Neural progenitor cell (in vitro differentiated cells): ENCODE measurements at places on chromosomes 1 and 21. TPM values are rescaled to one million over a fixed set of nuclear protein-coding genes. Genes with fewer than 3 reads are reported as not detected.

GRCh38 chr1:203480525-203481084, 5.0 kb downstream of the PRELP start:
- DNase-seq: no peak
- no peaks in the 10 kb centered on the region for H3K36me3 ChIP-seq
- H3K4me1 ChIP-seq: peaks cover 26% of the 10 kb centered on the region
- no peak overlapping the region for H3K27ac ChIP-seq
- H3K4me3 ChIP-seq: no peak overlapping the region
- H3K27me3 ChIP-seq: no peaks in the 10 kb centered on the region

- no peak overlapping the region for H3K27ac ChIP-seq
- no peaks in the 10 kb centered on the region for H3K27me3 ChIP-seq
- no peak for DNase-seq
- no peak overlapping the region for H3K4me3 ChIP-seq
- no peaks in the 10 kb centered on the region for H3K4me1 ChIP-seq
Observed at GRCh38 chr1:60162936-60163335, 89.4 kb upstream of the C1orf87 start.

Gene FRRS1
- total RNA-seq: 4.3 and 5.1 TPM in 2 replicates

Gene SERPINC1
- total RNA-seq: not detected in 2 replicates

GRCh38 chr1:29703596-29704370, 467.5 kb downstream of the PTPRU start:
- H3K36me3 ChIP-seq: no peaks in the 10 kb centered on the region
- no peaks in the 10 kb centered on the region for H3K27me3 ChIP-seq
- H3K4me3 ChIP-seq: peak overlapping the region; percentile 3
- DNase-seq: peak; percentile 73
- H3K4me1 ChIP-seq: peaks cover 27% of the 10 kb centered on the region

- no peak overlapping the region for H3K4me3 ChIP-seq
- no peaks in the 10 kb centered on the region for H3K36me3 ChIP-seq
- no peaks in the 10 kb centered on the region for H3K27me3 ChIP-seq
- H3K27ac ChIP-seq: no peak overlapping the region
- no peak for DNase-seq
Observed at GRCh38 chr1:72690871-72691270, 408.5 kb upstream of the NEGR1 start.

DNA sequence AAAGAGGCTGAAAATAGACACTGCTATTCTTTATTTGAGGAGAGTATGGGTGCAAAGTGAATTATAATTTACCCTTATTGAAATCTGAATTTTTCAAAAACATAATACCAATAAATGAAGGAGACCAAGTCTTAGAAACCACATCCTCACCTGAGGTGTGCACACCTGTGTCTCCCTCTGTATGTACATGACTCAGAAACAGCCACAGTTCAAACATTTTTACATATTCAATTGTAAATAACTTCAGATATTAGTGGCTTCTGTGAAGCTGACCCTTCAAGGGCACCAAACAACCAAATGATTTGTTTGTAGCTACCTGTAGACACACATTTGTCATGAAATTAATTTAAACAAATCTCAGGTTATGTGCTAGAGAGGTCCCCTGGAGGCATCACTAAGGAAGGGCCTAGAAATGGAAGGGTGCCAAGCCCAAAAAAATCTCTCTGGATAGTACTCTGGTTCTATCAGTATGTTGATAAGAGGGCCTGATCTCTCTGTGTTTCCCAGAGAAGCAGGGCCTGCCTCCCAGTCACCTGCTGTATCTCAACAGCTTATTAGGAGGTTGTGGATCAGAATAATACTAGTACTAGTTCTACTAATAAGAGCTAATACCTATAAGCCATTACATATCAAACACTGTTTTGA, 28.1 kb downstream of the ERI3 start:
- peaks cover 2% of the 10 kb centered on the region for H3K4me1 ChIP-seq
- DNase-seq: no peak
- H3K27me3 ChIP-seq: no peaks in the 10 kb centered on the region

DNA sequence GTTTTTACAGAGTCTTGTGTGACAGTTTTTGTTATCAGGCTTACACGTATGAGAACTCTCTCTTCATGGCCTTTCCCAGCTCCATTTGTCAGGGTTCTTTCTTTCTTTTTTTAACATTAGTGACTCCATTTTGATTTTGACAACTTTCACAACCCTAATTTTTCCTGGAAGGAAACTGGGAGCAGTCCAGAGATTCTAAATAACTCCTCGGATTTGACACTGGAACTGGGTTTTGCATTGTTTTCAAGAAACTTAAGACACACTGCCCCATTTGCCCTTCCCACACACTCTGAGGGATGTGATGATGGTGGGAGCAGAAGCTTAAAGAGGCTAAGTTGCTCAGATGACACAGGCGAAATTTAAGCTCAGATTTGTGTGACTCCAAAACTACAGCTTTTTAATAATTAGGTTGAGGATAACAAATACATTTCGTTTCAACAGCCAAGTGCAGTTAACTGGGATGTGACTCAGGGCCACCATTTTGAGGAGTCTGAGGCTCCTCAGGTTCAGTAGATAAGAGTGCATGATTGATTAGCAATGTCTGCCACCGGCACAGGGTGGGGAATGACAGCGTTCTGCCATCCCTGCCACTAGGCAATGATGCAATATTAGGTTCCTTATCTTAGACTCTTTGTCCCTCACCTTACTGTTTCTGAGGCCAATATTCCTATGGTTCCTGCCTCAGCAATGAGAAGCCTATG, 95.1 kb upstream of the ATP1A1 start:
- H3K4me1 ChIP-seq: peaks cover 19% of the 10 kb centered on the region
- H3K27ac ChIP-seq: no peak overlapping the region
- no peak for DNase-seq
- H3K36me3 ChIP-seq: no peaks in the 10 kb centered on the region
- H3K27me3 ChIP-seq: no peaks in the 10 kb centered on the region

GRCh38 chr1:171869097-171869496, 27.8 kb downstream of the DNM3 start:
- H3K36me3 ChIP-seq: no peaks in the 10 kb centered on the region
- H3K27me3 ChIP-seq: no peaks in the 10 kb centered on the region
- DNase-seq: no peak
- peaks cover 4% of the 10 kb centered on the region for H3K4me1 ChIP-seq
- H3K4me3 ChIP-seq: no peak overlapping the region
- H3K27ac ChIP-seq: no peak overlapping the region

DNA sequence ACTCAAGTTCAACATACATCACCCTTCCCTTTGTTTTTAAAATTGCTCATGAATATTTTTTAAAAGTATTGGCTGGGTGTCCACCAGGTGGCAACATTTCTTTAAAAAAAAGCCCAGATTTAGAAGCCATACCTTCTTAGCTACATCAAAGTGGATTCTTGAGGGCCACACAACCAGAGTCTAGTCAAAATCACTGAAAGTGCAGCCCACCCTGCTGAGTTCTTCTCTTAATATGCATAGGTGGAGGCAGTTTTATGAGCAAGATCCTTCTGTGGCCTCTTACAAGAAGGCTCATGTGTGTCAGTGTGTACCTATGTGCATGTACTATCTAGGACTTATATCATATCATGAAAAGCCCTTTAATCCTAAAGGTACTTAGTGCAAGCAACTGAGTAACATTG, 16.9 kb upstream of the GNG12 start:
- H3K27me3 ChIP-seq: no peaks in the 10 kb centered on the region
- peaks cover 3% of the 10 kb centered on the region for H3K4me1 ChIP-seq
- DNase-seq: peak; percentile 26

GRCh38 chr1:214439352-214440119, 111.9 kb downstream of the PTPN14 start:
- no peak overlapping the region for H3K4me3 ChIP-seq
- no peak overlapping the region for H3K27ac ChIP-seq
- no peaks in the 10 kb centered on the region for H3K27me3 ChIP-seq
- DNase-seq: no peak

GRCh38 chr1:6100861-6101783, 55.4 kb downstream of the KCNAB2 start:
- H3K27me3 ChIP-seq: no peaks in the 10 kb centered on the region
- DNase-seq: peak; percentile 72
- H3K36me3 ChIP-seq: no peaks in the 10 kb centered on the region
- peak overlapping the region; percentile 70 for H3K27ac ChIP-seq
- H3K4me1 ChIP-seq: peaks cover 25% of the 10 kb centered on the region

Gene SLC44A5
- 13.5 and 25.3 TPM in 2 replicates for total RNA-seq

DNA sequence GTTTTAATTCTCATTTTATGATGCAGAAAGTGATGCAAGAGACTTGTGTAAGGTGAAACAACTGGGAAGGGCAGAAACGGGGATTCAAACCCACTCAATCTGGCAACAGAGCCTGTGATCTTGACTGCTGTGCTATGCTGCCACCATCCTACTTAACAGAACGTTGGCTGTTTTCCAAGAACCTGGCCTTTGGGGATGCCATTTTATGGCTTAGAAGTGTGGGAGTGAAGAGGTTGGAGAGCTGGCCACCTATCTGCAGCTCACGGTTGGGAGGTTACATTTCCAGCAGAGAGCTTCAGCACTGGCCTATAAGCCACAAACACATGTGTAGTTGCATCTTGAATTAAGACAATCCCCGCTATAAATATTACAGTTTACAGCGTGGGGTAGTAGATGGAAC, 235.3 kb downstream of the PRDM2 start:
- no peak overlapping the region for H3K4me3 ChIP-seq
- no peak overlapping the region for H3K27ac ChIP-seq
- H3K4me1 ChIP-seq: no peaks in the 10 kb centered on the region

- peaks cover 16% of the 10 kb centered on the region for H3K4me1 ChIP-seq
Observed at GRCh38 chr1:91123319-91123718, 101.5 kb upstream of the ZNF644 start.

Gene NMNAT2
- 0.49 and 2.7 TPM in 2 replicates for total RNA-seq

DNA sequence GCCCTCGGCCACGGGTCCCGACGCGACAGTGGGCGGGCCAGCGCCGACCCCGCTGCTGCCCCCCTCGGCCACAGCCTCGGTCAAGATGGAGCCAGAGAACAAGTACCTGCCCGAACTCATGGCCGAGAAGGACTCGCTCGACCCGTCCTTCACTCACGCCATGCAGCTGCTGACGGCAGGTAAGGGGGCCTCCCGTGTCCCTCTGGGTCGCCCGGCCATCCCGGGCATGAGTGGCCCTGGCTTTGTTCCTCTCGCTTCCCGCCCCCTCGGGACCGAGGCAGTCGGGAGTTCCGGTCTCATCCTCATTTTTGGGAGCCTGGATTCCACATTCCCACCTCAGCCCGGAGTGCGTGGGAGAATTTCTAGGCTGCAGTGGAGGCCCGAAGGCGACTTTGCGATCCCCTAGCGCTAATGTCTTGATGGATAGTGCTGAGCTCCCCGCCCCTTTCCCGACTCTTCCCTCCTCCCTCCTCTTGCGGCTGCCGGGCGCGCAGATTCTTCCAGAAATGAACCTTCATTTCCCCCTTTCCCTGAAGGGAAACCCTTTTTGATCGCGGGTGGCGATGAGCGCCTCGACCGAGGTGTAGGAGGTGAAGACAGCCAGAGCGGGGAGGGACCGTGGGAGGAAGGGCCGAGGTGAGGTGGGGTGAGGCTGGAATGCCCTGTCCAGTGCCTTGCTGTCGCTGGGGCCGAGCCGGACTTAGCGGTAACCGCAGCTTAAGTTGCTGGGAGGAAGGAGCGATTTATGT, 705 bp downstream of the KHDRBS1 start:
- H3K4me1 ChIP-seq: peaks cover 16% of the 10 kb centered on the region
- H3K36me3 ChIP-seq: no peaks in the 10 kb centered on the region
- DNase-seq: peak; percentile 61
- H3K27ac ChIP-seq: peak overlapping the region; percentile 98
- peak overlapping the region; percentile 87 for H3K4me3 ChIP-seq

Gene HES3
- total RNA-seq: 5.5 and 22.2 TPM in 2 replicates

- H3K36me3 ChIP-seq: no peaks in the 10 kb centered on the region
- H3K4me3 ChIP-seq: peak overlapping the region; percentile 56
Observed at GRCh38 chr1:89762386-89762778, 58.5 kb upstream of the LRRC8D start.

Gene LCE3E
- total RNA-seq: not detected in 2 replicates

Gene KLHDC8A
- 9.7 and 20.2 TPM in 2 replicates for total RNA-seq

Gene LIN28A
- total RNA-seq: 1,311 and 1,384 TPM in 2 replicates

Gene ASB17
- total RNA-seq: not detected in 2 replicates

GRCh38 chr1:51002516-51002915, 32.5 kb downstream of the CDKN2C start:
- no peak overlapping the region for H3K27ac ChIP-seq
- no peak overlapping the region for H3K4me3 ChIP-seq

DNA sequence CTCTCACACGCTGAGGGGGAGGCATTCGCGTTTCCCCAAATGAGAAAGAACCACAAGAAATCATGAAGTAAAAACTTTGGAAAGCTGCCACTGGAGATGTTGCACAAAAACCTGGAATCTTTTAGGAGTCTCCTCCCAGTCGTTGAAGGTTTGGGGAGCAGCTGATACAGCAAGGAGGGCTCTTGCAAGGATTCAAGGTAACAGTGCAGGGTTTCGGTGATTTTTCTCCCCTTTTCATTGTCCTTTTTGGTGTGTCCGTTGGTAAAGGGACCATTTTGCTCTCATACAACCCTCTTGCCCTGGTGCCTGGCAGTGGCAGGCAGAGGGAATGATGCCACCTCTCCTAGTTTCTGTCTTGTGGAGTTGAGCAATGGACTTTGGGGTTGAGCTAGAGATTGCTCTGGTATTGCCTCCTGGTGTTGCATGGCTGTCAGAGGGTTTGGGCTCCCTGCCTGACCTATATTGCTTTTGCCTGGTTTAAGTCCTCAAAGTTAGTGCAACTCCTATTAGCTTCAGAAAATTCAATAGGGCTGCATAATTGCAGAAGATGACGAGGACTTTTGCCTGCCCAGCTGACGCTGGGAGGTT, 872 bp downstream of the BRINP2 start:
- no peaks in the 10 kb centered on the region for H3K36me3 ChIP-seq
- DNase-seq: no peak
- peaks cover 7% of the 10 kb centered on the region for H3K4me1 ChIP-seq
- no peak overlapping the region for H3K27ac ChIP-seq
- H3K27me3 ChIP-seq: peaks cover 100% of the 10 kb centered on the region
- H3K4me3 ChIP-seq: peak overlapping the region; percentile 65

Gene SPRTN
- 18.7 and 21.5 TPM in 2 replicates for total RNA-seq

- H3K4me3 ChIP-seq: no peak overlapping the region
- H3K4me1 ChIP-seq: peaks cover 14% of the 10 kb centered on the region
- peak; percentile 18 for DNase-seq
- no peaks in the 10 kb centered on the region for H3K27me3 ChIP-seq
- no peaks in the 10 kb centered on the region for H3K36me3 ChIP-seq
- H3K27ac ChIP-seq: no peak overlapping the region
Observed at GRCh38 chr1:78884685-78885452, 121.7 kb downstream of the ADGRL4 start.

Gene HSD3B2
- total RNA-seq: not detected in 2 replicates

DNA sequence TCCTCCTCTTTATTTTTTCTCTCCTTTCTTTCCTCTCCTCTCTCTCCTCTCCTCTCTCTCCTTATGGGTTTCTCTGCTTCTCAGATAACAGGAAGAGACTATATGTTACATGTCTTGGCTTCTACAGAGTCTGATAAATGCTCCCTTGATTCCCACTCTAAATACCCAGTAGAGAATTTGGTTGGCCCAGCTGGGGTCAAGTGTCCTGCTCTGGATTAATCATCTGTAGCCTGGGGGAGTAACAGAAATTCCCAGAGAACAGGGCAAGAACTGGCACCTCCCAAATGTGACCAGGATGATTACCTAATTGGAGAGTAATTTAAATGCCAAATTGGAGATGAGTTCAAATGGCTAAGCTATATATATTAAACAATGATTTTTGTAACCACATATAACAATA, 146.1 kb upstream of the LMO4 start:
- H3K4me3 ChIP-seq: no peak overlapping the region
- H3K36me3 ChIP-seq: no peaks in the 10 kb centered on the region
- DNase-seq: no peak
- H3K27me3 ChIP-seq: no peaks in the 10 kb centered on the region
- no peaks in the 10 kb centered on the region for H3K4me1 ChIP-seq

GRCh38 chr1:118958140-118958539, 30.0 kb downstream of the TBX15 start:
- H3K4me1 ChIP-seq: peaks cover 14% of the 10 kb centered on the region
- H3K27ac ChIP-seq: no peak overlapping the region
- DNase-seq: no peak
- no peaks in the 10 kb centered on the region for H3K36me3 ChIP-seq
- H3K27me3 ChIP-seq: no peaks in the 10 kb centered on the region

Gene DDAH1
- total RNA-seq: 18.9 and 23.1 TPM in 2 replicates
